ENCODE measurements at places on chromosomes 4 and X. TPM values are rescaled to one million over a fixed set of nuclear protein-coding genes. Genes with fewer than 3 reads are reported as not detected.

DNA sequence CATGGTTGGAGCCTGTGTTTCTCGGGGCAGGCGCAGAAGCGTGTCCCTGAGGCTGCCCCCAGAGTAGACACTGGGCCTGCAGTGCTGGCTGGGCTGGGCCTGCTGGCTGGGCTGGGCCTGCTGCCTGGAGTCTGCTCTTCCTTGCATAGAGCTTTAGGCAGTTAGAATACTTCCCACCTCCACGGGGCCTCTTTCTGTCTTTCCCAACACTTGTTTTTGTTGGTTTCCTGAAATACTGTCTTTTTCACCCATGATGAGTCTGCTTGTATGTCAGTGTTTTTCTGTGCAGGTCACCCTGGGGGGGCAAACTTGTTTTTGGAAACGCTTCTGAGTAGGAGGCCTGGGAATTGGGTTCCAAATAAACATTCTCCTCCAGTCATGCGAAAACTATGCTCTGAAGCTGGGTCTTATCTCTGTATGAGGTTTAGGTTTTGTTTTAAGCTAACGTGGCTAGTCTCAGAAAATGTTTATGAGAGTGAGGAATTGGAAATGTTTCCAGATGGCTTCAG is 32.2 kb downstream of the TRMT44 start:
- DNase-seq, result no peak

DNA sequence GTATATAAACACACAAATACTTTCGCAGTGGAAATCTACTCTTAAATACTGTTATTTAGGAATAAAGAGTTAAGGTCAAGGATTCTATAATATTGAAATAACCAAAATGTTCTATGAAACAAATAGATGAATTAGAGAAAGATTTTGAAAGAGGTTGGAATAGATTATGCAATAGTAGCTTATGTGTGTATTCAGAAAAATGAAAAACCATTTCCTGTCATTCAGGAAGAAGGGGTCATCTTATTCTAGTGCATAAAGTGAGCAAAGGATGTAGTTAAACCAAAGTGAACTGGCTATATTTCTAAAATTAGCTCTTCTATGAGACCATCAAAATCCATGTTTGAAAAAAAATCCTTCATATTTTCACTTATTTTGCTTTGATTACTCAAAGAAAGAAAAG is 30.0 kb upstream of the MYOZ2 start:
- no peak for DNase-seq

DNA sequence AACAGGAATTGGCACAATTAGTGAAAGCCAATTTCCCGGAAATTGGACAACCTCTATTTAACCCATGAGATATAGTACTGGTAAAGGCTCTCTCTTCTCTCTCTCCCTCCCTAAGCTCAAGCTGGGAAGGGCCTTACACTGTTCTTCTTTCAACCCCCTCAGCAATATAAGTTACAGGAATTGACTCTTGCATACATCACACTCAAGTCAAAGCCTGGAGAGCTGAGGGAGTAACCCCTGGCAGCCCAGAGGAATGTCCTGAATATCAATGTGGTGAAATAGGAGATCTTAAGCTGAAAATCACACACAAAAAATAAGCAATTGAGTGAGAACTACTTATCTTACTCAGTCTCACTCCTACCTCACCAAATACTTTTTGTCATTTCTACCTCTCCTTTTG is 186.9 kb upstream of the SPOCK3 start:
- DNase-seq, result no peak

GRCh38 chr4:987624-988513 is 1.0 kb downstream of the IDUA start:
- DNase-seq, result no peak

- DNase-seq, result no peak
Measured at GRCh38 chr4:122687531-122688061, 44.9 kb upstream of the BBS12 start.

DNA sequence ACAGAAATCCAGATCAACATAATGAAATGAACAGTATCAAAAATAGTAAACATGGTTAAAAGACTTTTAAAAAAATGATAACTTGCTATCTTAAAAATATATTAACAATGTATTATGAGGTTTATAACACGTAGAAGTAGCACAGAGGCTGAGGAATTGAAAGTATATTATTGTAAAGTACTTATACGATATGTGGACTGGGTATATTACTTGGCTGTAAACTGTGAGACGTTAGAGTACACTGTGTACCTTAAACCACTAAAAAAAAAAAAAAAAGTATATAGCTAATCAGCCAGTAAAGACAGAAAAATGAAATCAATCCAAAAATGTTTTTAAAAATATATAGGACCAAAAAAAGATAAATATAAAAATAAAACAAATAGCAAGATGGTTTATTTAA is 120.6 kb downstream of the TET2 start:
- no peak for DNase-seq

DNA sequence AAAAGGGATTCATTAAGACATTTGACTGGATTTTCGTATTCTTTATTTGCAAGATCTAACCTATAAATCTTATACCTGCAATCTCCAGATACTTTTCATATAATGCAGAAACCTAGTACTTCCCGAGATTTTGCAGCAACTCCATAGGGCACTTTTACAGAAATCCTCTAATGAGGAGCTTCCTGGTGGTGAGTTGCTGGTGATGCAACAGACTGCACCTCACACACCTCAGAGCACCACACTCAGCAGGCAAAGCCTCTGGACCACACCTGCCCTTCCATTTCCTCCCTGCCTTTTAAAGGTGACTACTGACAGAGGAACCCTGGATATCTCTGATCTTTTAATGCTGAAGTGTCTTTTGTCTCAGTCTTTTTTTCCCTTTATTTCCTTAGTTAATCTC is 289.4 kb downstream of the TRAM1L1 start:
- DNase-seq, result no peak

DNA sequence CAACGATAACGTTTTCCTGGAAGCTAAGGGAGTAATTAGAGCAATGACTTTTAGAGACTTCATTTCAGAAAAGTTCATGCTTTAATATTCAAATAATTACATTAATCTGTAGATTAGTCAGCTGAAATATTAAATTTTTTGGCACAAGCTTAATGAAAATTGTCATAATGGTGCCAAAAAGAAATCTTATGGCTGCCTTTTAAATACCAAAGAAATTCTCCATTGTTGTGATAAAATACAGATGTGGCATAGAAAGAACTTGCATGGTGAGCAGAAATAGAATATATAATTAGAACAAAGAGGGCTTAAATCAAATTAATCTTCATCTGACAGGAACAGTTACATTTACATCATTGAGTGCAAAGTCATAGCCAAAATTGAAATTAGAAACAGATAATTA is 263.5 kb downstream of the AFF2 start:
- no peak for DNase-seq

DNA sequence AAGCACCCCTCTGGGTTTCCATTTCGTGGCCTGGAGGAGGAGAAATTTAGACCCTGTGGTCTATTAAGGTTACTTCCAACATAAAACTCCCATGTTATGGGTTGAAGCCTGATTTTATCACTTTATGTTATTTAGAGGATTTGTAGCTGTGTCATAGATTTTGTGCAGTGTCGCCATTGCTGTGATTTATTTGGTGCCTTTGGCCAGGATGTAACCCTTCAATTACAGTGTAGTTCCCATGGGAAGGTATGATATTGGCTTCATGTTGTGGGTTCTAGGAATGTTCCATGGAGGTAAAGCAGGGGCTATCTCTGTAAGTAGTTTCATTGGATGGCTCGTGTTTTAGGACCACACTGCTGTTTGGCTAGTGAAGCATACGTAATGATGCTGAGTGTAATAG is 58.5 kb downstream of the TMEM131L start:
- no peak for DNase-seq

- peak; percentile 67 for DNase-seq
Measured at GRCh38 chr4:76799140-76799539, 98.8 kb downstream of the SOWAHB start.

- peak; percentile 83 for DNase-seq
Measured at GRCh38 chr4:26860922-26861433, 337 bp downstream of the STIM2 start.

- peak; percentile 11 for DNase-seq
Measured at GRCh38 chr4:113411496-113411938, 350.0 kb downstream of the CAMK2D start.

DNA sequence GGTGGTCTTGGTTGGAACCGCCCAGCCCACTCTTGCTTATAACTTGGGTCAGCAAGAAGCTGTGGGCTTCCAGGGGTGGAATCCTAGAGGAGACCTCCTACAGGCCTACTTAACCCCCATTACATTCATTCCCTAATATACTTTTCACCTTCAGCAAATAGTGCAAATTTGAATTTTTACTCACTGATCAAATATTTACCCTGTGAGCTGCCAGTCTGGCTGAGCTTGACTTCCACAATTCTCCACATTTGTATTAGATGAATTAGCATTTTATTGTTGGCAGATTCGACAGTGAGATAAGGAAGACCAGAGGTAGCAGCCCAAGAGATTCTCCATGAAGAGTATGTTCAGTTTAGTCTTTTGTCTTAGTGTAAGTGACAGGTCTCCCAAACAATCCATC is 199.6 kb downstream of the BCOR start:
- DNase-seq, result no peak

GRCh38 chrX:26581091-26581490 is 365.1 kb downstream of the MAGEB5 start:
- DNase-seq, result no peak

DNA sequence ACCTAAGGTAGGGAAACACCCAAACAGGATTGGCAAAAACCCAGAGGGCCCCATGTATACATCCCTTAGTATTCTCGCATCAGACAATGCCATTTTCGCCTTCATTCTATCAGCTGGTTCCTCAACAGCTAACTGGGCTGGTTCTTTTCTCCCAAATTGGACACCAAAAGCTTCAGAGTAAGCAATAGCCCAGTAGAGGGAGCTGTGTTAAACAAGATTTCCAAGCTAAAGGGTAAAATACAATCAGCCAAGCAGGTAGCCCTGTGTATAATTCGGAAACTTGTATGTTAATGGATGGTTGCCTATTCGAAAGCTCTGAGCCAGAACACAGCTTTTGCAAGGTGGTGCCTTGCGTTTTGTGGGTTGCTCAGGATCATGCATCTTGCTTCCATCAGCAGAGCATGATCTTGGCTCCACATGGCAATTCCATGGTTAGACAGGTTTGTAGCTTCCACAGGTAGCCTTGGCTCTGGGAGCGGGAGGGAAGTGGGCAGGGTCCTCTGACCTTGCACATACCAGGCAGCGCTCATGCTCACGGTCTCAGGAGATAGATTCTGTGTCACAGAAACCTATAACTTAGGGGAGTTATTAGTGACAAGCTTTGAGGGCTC is 115.2 kb upstream of the LNX1 start:
- peak; percentile 88 for DNase-seq

The H2BW2 gene
- not detected for total RNA-seq

The RAB33A gene
- total RNA-seq, result 10.3 TPM

The EOLA1 gene
- 11.6 TPM for total RNA-seq

The PHOX2B gene
- total RNA-seq, result not detected

The CFP gene
- 0.54 TPM for total RNA-seq
